Activated CD4-positive, alpha-beta T cell treated with anti-CD3 and anti-CD28 coated beads, Interleukin-2, amount 10 ng/mL, durations not matched to agents 24 days and 14 days (primary cell): ENCODE measurements at places on chromosomes 2 and 18.

DNA sequence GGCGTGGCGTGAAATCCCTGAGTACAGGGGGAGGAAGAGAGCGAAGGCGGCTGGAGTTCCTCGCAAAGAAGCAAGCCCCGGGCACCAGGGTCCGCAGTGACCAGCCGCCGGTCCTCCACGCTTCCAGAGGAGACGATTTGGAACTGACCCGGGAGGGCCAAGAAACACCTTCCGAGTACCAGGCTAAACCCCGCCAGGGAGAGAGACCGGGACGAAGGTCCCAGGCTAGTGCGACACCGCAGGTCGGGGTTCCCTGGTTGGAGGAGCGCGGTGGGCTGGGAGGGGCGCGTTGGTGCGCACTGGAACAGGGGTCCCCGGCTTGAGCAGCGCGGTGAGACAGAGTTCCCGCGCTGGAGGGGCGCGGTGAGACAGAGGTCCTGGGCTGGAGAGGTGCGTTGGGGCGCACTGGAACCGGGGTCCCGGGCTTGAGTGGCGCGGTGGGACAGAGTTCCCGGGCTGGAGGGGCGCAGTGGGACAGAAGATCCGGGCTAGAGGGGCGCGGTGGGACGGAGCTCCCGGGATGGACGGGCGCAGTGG is 901 bp downstream of the WDFY1 start:
- peak; percentile 78 for DNase-seq

DNA sequence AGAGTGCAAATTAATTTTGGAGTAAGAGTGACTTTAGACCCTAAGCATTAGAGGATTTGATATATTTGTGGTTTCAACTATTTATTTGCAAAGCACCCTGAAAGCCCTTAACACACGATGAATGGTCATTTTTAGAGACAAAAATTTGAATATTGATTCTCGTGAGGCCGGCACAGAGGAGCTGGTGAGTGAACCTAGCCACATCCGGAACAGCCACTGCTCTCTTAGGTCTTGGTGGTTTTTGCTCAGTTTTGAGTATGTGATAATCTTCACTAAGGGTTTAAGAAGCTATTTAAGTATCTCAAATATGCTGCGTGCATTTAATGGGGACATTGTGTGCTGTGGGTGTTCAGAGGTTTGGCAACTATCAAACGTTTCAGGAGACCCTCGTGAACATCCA is 204.8 kb downstream of the TSN start:
- DNase-seq, result no peak

DNA sequence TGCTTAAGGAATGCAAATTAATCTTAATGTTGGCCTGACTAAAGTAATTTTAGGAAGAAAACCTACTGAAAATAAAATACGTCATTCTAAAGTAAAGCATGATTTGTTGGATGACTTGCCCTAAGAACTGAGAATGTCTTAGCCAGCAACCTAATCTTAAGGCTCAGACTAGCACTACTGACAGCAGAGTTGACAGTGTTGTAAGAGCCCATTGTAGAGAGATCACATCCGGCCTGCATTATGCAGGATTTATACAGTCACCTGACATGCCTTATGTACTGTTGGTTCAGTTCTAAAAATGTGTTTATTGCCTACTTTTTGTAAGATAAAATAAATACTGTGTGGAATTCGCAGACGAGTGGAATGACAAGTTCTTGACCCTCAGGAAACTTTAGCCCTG is 82.3 kb downstream of the TMEM185B start:
- DNase-seq, result no peak

DNA sequence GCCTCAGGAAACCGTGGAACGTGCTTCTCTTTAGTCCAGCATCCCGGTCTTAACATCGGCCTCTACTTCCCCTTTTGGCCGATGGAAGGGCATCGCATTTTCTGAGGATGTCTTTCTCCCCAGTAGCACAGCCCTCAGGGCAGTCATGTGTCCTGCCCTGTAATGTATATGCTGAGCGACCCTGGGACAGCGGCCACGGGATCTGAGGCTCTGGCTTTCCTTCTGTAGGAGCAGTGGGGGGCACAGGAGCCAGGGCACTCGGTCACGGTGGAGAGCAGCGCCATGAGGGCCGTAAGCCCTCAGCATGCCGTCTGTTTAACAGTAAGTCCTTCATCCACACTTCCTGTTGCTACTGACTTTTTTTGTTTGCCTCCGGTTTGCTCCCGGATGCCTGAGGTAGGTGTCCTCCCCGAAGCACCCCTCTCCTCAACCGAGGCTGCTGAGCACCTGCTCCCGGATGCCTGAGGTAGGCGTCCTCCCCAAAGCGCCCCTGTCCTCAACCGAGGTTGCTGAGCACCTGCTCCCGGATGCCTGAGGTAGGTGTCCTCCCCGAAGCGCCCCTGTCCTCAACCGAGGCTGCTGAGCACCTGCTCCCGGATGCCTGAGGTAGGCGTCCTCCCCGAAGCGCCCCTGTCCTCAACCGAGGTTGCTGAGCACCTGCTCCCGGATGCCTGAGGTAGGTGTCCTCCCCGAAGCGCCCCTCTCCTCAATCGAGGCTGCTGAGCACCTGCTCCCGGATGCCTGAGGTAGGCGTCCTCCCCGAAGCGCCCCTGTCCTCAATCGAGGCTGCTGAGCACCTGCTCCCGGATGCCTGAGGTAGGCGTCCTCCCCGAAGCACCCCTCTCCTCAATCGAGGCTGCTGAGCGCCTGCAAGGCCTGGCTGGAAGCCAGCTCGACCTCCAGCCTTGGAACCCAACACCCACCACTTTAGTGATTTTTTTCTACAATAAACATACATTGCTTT is 169.3 kb downstream of the HDAC4 start:
- DNase-seq, result peak; percentile 70

GRCh38 chr18:7034924-7035323 is 82.7 kb downstream of the LAMA1 start:
- DNase-seq, result no peak

DNA sequence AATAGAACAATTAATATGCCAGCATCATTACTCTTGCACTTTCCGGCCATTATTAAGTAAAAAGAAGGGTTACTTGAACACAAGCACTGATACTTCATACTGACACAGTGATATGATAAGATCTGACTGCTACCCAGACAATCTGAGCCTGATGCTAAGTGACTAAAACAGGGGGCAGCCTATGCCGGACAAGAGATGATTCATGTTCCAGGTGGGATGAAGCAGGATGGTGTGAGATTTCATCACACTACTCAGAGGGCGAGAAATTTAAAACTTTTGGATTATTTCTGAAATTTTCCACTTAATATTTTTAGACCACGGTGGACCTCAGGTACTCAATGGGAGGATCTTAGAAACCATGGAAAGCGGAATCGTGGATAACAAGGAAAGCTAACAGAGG is 61.7 kb downstream of the LIPG start:
- DNase-seq, result no peak

- no peak for DNase-seq
Observed at GRCh38 chr2:216545359-216545758, 46.7 kb downstream of the RPL37A start.

DNA sequence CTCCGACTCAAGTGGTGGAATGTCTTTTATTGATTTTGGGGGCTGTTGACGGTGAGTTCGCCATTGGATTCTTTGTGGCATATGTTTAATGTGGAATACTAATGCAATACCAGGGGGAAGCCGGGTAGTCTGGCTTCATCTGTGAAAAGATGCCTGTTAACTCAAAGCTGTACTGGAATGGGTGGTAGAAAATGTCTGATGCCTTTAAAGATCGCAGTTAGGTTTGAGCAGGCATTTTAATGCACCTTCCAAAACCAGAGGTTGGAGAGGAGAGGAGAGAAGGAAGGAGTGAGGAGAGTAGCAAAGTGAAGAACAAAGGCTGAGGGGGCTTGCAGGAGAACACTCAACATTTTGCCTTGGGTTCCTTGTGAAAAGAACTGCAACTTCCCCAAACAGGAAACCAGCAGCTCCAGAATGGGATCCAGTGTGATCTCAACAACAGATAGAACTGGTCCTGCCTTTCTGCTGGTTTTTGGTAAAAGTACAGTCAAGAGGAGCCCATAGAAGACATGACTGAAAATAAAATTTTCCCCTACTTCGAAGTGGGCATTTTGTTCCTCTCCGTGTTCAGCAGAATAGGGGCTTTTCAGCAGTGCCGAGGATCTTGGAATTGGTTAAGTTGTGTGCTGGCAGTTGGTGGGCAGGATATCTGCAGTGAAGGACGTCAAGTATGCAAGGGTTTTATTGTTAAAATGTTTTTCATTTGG is 1.5 kb downstream of the ZNF532 start:
- DNase-seq, result no peak

DNA sequence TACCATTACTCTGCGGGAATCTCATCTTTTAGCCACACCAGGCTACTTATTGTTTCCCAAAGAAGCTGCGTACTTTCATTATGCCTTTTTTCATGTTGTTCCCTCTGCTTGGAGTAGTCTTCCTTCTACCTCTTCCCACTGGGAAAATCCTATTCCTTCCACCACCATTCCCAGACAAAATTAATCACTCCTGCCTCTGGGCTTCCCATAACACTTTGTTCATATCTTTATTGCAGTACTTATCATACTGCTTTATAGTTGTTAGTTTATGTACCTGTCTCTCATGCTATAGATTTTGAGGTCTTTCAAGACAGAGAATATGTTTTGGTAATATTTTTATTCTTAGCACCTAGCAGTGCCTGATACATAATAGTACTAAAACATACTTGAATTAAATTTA is 16.2 kb downstream of the OTX1 start:
- DNase-seq, result no peak

GRCh38 chr2:48169141-48169592 is 262.9 kb upstream of the FBXO11 start:
- no peak for DNase-seq

- no peak for DNase-seq
Observed at GRCh38 chr2:31256611-31257382, 22.8 kb downstream of the EHD3 start.

DNA sequence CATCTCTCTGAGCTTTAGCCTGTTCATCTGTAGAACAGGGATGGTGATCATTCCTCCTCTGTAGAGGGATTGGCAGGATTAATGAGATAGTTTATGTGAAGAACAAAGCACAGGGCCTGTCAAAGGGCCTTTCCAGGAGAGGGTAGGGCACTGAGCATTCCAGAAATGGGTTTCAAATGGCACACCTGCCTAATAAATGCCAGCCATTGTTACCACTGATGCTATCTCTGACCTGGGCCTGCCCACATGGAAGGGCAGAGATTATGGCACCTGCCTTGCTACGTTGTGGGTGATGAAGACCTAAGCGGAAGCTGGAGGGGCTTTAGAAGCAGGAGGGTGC is 31.0 kb upstream of the GMPPA start:
- DNase-seq, result no peak

DNA sequence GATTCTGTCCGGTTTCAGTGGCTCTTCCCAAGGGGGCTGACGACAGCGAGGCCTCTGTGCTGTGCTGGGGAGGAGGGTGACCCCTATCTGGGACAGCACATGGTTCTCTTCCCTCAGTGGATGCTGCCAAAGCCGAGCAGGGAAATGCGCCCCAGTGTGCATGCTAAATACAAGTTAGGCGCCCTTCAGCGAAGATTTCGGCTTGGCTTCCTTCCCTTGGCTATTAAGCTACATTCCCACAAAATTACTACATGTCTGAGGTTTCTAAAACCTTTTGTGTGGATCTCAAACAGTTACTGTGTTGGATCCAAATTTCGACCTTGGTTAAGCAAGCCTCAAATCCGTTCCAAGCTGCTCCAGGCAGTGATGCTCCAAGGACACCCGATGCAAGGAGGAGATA is 440.3 kb downstream of the NRXN1 start:
- DNase-seq, result no peak

DNA sequence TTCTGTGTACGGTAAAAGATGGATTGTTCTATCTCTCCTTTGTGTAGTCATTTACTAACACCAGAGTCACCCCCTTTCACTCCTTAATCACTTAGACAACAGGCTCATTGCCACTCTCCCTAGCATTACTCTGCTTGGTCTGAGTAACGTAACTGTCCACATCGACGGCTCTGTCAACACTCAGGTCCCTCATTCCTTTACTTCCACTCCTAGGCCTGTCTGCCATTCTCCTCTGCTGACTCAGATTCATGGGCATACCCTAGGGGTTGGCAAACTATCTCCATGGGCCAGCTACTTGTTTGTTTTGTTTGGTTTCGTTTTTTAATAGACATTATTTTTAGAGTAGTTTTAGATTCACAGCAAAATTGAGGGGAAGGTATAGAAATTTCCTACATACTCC is 243.9 kb downstream of the NR4A2 start:
- DNase-seq, result no peak

- no peak for DNase-seq
Observed at GRCh38 chr2:233456111-233456510, 101.8 kb downstream of the DGKD start.

DNA sequence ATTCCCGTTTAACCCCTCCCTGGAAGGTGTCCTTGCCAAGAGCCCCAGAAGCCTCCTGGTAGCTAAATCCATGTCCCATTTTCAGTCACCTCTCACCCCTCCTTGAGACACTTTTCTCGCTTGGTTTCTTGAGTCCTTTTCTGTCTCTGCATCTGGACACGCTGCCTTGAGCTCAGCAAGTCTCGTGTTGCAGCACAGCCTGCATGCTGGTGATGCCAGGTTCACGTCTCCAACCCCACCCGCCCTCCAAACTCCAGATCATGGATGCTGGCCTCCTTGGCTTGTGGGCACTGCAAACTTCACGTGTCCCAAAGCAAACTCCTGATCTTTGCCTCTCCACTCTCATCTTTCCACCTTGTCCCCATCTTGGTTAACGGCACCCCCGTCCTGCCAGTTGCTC is 39.3 kb downstream of the CENPO start:
- DNase-seq, result no peak

- DNase-seq, result no peak
Observed at GRCh38 chr2:5412001-5412400, 280.2 kb upstream of the SOX11 start.

GRCh38 chr2:68911246-68911645 is 40.0 kb upstream of the BMP10 start:
- peak; percentile 60 for DNase-seq

DNA sequence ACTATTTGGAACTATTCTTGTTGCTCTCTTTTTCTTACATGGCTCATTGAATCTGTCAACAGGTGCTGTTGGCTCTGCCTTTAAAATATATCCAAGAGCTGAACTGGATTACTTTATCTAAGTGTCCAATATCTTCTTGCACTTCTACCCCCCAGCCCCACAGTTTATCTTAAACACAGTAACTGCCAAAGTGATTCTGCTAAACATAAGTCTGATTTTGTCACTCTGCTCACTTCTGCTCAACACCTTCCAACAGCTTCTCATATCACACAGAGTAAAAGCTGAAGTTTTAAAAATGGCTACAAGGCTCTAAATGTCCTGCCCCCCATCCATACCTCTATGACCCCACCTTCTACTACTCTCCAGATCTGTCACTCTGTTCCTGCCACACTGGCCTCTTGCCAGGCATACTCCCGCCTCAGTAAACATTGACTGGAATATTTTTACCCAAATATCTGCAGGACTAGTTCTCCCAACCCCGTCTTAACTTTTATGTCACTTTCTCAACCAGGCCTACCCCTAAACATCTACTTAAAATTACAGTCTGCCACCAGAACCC is 130.7 kb downstream of the CCDC148 start:
- no peak for DNase-seq

DNA sequence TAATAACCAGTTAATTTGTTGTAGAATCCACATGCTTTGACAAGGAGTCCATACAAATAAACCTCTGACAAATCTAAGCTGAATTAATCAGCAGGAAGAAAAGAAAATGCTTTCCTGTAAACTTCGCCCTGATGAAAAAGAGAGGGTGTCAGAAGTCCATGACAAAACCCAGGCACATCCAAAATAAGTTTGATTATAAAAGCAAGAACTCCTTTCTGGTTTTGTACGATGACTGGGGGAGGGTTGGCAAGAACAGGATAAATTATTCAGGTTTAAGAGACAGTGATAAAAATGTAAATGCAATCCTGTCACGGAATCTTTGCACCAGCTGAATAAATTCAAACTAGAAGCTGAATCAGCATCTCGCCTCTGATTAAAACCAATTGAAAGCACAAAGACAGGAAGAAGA is 469.2 kb upstream of the TNP1 start:
- DNase-seq, result no peak
